ENCODE measurements at places on chromosomes 7 and 10.

- no peak for DNase-seq
These were observed 68.9 kb downstream of the HTR7 start for GRCh38 chr10:90788968-90789367.

DNA sequence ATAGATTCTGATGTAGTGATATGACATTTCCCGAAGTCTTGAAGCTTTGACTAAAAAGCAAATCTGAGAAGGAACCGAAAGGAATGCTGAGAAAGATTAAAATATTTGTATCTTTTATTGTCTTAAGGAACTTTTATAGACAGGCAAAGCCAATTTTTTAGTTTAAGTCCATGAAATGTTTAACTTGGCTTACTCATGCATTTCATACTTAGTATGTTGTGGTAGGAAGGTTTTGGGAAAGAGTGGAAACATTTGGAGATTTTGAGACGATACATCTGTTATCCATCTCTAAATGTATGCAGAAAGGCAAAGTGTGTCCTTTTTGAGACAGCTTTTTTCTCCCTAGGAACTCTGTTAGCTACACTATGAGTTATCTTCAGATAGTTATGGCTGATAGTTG is 10.1 kb downstream of the TBC1D12 start:
- no peak for DNase-seq

DNA sequence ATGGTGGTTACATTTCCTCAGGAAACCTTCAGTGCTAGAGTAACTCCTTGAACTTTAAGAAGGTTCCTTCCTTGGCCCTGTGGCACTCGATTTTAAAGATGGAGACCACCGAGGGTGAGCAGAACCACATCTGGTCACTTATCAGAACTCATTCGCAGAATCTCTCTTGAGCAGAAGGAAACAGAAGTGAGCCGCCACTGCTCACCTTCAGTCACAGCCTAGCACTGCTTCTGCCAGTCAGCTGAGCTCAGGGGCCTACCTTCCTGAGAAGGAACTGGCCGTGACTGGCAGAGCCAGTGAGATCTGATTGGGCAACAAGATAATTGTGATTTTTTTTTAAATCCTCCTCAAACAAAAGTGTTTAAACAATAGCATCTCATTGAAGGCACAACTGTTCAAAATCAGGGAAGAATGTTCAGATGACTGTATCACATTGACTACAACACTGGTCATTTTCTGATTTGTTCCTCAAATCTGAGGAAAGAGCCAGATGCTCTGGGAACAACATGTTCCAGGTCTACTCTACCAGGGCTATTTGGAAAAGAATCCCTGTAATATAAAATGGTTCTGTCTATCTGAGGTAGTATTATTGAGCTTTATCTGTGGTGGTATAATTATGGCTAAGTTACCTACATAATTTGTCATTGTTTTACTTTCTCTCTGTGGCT is 2.7 kb upstream of the SYPL1 start:
- no peak for DNase-seq

GRCh38 chr7:149140831-149141230 is 6.4 kb upstream of the ZNF398 start:
- DNase-seq = no peak

DNA sequence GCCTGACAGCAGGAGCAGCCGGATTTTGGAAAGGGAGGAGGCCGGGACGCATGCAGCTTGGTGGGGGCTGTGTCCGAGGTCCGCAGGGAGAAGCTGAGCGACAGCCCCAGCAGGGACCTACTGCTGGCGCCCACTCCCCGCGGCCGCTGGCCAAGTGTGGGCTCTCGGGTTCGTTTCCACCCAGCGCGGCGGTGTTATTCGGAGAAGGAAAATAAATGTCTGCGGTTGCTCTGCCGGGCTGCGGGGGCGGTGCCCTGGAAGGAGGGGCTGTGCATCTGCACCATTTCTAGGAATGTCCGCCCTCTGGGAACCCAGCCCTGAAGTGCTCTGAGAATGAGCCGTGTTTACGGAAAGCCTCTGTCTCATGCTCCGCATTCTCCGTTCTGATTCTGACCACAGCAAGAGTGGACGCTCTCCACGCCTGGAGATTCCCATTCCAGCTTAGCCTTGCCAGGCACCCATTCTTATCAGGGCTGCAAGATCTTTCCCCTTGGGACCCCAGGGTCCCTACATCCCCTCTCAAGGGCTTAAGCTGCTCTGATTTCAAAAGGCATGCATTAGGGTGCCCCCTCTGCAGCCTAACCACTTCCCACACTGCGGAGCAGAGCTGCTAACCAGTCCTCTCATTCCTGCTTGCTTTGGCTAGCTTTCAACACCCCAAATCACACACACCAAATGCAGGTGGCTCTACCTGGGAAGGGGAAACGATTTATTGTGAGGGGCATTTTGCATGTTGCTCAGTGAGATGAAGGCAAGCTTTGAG is 256.6 kb upstream of the GLI3 start:
- peak; percentile 25 for DNase-seq

DNA sequence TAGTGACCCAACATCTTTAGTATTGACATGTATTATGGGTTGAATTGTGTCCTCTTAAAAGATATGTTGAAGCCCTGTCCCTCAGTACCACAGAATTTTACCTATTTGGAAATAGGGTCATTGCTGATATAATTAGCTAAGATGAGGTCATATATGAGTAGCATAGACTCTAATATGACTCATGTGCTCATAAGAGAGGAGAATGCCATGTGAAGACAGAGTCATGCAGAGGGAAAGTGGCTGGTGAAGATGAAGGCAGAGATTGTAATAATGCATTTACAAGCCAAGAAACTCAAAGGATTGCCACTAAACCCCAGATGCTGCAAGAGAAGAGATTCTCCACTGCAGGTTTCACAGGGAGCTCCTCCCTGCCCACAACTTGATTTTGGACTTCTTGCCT is 496.4 kb downstream of the KIF20B start:
- no peak for DNase-seq

DNA sequence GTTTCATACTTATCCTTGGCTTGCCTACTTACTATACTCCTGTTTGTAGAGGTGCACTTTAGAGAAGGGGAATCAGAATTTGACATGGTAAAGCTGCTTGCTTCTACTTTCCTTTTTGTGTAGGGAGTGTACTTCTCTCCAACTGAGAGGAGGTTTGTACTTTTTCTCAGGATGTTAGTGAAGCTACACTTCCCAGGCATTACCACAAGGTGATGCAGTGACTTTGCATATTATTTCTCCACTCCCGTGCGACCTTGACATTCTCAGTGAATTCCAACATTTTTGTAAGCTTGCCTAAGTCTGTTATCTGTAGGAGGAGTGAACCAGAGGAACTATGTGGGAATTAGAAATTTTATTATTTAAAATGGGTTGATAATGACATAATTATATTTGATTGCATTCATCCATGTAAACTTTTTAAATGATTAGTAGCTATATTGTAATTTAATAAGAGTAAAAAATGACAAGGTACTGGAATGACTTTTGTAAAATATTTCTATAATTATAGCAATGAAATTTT is 5.2 kb downstream of the TAX1BP1 start:
- peak; percentile 47 for DNase-seq

- no peak for DNase-seq
These were observed 751.8 kb downstream of the KCNMA1 start for GRCh38 chr10:76885816-76886215.

DNA sequence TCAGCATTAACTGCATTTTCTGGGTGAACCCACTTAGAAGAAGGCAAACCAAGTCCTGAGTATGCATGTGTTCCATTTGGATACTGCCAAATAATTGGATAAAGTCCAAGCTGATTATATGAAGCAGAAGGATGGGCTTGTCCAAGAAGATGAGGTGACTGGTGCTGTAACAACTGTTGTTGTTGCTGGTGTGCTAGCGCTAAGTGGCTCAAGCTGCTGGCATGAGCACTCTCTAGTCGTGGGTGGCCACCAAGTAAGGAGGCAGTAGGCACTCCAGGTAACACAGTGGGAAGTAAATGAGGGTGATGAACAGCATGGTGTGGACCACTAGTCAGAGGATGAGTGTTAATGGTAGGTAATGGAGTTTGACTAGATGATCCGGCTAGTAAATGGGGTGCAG is 80.4 kb downstream of the NRBF2 start:
- DNase-seq = peak; percentile 17

- DNase-seq = no peak
These were observed 496.2 kb downstream of the TNS3 start for GRCh38 chr7:47085491-47086275.

DNA sequence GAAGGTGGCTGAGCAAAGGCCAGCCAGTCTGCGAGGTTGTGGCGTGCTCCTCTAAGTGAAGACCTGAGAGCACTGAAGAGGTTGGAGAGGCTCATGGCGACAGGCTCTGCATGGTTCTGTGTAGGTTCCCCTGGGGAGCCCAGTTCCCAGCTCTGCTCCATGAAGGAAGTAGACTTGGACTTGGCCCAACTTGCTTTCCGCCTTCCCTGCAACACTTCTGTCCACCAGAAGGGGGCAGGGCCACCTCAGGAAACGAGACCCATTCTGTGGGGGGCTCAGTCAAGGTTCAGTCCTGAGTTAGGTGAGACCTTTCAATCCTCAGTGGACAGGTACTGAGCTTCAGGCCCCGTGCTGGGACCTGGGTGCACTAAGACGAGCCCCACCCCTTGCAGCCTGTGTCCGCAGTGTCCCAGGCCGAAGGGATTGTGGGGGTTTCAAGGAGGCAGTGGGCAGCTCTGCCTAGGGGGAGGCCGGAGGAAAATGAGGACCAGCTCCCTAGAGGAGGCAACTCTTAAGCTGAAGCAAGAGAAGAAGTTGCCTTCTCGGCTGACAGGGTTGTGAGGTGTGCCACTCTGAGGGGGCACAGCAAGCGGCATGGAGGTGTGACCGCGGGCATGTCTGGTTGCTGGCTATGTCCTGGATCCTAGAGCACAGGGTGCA is 15.0 kb upstream of the PCBD1 start:
- peak; percentile 69 for DNase-seq

DNA sequence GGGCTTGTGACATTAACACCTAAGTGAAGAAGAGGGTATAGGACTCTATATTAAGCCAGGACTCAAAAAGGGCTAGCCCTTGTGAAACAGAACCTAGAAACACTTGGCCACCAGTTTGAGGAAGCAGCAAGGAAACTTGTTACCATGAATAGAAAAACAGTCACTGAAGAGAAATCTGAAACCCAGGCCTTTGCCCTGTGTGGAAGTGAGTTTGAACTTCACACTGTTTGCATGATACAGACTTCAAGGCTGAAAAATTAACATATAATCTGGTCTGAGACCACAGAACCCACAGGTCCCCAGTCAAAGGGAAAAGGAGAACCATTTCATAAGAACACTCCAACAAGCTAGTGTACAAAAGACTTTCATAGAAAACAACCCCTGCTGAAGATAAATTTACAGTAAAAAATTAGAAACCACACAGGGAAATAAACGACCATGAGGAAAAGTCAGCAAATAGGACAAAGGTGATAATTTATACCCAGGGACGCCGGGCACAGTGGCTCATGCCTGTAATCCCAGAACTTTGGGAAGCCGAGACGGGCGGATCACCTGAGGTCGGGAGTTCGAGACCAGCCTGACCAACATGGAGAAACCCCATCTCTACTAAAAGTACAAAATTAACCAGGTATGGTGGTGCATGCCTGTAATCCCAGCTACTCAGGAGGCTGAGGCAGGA is 76.1 kb downstream of the SKIDA1 start:
- DNase-seq = no peak

DNA sequence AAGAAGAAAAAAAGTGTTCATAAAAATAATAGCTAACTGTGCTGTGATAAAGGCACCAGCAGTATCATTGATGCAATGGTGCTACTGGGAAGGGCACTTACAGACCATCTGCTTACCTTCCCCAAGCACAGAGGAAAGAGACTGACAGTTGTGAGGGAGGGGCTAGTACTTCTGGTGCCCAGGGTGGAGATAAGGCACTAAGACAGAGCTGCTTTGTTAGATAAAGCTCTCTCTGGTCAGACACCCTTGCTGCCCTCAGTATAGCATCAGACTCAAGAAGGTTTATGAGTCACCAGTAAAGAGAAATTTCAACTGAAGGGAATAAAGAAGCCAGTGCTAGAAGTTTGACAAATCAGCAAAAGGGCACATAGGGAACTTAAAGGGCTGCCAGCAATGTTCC is 325.6 kb downstream of the HPSE2 start:
- no peak for DNase-seq

GRCh38 chr10:93126483-93127052 is 52.9 kb downstream of the CYP26A1 start:
- DNase-seq = no peak

GRCh38 chr7:140688341-140688740 is 8.2 kb upstream of the NDUFB2 start:
- no peak for DNase-seq

DNA sequence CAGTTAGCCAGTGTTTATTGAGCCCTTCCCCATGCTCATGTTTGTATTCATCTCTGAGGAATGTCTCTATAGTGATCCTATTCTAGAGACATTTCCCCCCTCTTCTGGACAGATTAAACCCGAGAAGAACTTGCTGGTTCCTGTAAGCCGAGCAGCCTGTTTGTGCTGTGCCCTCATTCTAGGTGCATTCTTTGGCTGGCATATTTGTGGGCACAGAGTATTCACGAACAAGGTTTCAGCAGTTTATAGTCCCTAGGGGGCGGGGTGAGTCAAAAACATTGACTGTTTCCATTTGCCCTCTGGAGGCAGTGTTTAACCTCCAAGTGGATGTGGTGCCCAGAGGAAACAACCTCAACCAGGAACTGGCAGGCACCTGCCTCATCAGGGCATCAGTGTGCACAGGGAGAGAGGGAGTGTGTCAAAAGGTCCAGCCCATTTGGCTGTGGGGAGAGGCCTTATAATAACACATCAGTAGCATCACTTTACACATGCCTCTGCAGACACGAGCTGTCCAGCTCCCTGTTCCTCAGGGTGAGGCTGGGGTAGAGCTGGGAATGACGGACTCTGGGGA is 273.3 kb upstream of the LRGUK start:
- peak; percentile 64 for DNase-seq

- peak; percentile 68 for DNase-seq
These were observed 639 bp downstream of the TSPAN13 start for GRCh38 chr7:16753932-16754855.

GRCh38 chr7:39102234-39102633 is 124.5 kb downstream of the POU6F2 start:
- no peak for DNase-seq

DNA sequence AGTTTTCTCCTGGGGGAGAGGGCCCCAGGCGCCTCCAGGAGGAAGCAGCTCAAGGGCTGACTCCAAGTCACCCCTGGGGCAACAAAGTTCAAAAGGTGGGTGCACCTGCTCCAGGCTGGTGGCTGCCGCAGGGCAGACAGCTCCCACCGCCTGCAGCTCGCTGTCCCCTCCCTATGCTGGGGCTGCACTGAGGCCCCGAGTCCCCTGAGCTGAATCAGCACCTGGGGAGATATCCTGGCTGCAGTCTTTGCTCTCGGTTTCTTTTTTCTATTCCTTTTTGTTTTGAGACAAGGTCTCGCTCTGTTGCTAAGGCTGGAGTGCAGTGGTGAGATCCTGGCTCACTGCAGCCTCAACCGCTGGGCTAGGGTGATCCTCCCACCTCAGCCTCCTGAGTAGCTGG is 183.4 kb downstream of the DNAJB6 start:
- DNase-seq = no peak

DNA sequence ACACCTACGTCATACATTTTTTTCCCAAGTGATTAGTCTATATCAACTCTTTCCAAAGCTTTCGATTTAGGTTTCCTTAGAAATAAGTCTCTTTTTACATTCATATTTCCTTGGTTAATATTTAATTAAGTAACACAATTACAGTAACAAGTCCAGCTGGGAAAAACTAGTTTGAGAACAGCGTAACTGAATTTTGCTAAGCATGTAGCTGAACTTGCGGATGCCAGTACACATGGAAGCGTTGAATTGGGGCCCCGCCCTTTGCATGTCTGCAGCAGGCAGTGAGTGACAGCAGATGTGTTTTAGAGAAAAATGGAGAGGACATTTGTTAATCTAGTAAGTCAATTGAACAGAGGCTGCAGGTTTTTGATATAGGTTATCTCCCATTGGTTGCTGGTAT is 72.5 kb downstream of the TAF3 start:
- no peak for DNase-seq

Measured in D341Med (cell line).